ENCODE measurements at places on chromosomes 13 and 19.

- no peak for DNase-seq
Observed at GRCh38 chr13:48158290-48158689, 63.4 kb upstream of the MED4 start.

DNA sequence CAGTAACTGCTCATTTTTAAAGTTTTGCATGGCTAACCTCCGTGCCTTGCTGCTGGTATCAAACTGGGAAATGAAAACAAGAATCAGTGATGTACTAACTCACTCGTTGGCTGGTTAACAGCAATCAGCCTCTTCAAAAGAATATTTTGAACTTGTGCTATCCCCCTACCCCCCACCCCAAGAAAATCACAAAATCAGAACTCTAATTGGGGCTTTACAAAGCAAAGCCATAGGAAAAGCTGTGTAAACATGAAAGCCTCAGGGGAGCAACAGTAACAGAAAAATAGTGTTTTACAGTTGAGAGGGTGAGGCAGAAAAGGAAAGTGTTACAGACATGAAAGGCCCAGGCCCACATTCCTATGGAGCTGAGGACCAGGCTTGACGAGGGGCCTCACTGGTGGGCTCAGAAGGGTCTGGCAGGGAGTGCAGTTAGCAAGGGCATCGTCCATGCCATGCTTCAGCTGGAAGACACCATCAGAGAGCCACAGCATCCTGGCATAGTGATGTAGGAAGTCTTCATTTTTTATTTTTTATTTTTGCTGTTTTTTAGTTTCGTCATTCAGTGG lies 217.6 kb downstream of the PCCA start:
- DNase-seq: no peak

GRCh38 chr19:17242431-17243208 lies 3.1 kb downstream of the NR2F6 start:
- no peak for DNase-seq

DNA sequence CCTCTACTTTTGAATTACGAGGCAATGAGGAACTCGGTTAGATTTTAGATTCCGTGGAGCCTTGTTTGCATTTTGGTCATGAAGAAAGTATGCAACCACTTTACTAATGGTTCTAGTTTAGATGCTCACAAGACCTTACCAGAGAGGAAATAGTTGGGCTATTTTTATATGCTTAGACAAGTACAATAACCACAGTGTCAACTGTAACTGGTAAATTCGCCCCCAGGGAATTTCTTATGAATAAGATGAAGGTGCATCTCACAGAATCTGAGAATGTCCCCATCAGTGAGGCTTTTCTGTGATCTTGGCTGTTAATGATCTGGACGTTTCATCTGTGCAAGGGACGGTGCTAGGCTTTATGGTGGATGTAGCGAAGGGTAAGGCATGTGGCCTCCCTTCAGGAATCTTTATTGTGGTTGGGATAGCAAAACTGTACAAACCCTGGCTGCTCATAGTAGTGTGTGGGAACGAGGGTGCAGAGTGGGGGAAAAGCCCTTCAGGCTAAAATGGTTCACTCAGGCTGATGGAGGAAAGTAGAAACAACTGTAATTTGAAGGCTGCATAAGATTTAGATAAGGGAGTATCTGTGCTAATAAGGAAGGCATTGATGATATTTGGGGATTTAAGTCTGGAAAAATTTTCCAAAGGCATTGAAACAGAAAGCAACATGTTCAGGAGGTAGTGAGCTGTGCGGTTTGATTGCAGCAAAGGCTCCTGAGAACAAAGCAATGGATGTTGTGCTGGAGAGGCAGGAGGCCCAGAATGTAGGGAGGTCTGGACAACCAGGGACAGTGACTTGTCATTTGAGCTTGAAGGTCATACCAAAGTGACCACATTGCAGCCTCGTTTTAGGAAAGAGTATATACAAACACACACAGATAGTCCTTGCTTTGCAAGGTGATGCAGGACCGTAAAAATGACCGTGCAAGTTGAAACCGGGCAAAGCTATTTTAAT lies 28.4 kb downstream of the UBAC2 start:
- DNase-seq: no peak

DNA sequence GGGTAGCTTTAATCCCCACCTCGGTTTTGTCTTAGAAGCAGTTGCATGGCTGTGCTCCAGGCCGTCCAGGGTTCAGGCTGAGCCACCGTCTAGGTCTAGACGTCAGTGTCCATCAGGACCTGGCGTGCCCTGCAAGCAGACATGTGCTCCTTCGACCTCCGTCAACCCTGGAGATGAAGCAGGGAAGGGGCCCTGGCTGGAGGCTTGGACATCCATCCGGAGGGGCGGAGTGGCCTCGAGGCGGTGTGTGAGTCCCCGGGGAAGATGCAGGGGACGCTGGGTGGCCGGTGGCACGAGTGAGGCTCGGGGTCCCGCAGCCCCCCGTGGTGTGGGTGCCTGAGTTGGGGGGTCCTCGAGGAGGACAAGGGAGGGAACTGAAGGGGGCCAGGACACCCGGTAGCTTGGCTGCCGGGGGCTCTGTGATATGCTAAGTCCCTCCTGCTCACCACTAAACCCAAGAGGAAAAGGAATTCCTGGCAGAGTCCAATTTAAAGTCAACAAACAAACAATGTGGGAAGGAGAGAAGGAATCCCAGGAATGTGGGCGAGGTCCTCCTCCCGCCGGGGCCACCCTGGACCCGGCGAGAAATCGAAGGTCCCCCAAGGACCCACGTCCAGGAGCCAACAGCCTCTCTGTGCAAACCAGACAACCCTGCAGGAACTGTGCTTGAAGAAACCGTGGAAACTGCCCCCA lies 14.9 kb upstream of the PTBP1 start:
- DNase-seq: no peak

DNA sequence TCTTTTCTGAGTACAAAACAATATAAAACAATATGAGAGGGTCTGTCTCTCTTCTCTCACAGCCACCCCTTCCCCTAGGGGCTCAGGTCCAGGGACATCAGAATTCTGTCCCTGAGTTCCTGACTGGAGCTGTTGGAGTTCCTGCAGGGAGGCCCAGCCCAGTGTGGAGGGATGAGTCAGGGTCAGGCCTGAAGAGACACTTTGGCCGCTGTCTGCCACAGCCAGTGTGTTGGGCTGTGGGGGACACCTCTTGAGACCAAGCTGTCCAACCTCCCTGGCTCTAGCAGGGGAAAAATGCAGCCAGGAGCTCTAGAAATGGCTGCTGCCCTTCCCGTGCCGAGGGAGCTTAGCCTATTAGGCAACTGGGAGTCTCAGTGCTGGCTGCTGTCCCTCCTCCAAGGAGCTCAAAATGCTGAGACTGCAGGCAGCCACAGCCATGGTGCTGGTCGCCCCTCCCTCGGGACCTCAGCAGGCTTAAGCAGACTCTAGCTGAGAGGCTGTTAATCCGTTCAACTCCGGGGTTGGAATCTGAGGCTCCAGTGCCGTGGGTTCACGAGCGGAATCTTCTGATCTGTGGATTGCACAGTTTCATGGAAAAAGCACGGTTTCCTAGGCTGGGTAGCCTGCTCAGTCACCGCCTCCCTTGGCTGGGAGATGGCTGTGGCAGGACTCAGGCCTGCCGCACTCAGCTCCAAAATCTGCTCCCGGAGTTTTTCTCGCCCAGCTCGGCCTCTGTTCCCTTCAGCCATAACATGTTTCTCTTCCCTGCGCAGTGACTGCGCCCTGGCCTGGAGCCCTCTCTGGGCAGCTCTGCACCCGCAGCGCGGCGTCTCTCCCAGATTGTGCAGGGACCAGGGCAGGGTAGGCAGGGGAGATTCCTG lies 3.8 kb upstream of the ZNF626 start:
- no peak for DNase-seq

GRCh38 chr13:44819772-44820171 lies 169.5 kb downstream of the NUFIP1 start:
- DNase-seq: no peak

DNA sequence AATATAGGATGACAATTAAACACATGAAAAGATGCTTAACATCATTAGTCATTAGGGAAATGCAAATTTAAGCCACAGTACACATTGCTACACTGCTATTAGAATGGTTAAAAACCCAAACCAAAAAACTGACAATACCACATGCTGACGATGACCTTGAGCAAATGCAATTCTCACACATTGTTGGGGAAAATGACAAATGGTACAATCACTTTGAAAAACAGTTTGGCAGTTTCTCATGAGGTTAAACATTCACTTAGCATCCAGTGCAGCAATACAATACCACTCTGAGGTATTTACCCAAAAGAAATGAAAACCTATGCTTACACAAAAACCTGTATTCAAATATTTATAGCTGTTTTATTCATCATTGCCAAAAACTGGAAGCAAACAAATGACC lies 11.3 kb downstream of the FLT3 start:
- no peak for DNase-seq

- no peak for DNase-seq
Observed at GRCh38 chr19:41688098-41688497, at the start of gene CEACAM7. CEACAM7 (minus strand) TSS chr19:41688270; CDS start chr19:41688165, 105 bp downstream.

Data from activated T-cell treated with anti-CD3 and anti-CD28 coated beads for 24 hours (primary cell).